ENCODE measurements at places on chromosomes 11 and 22. TPM values are rescaled to one million over a fixed set of nuclear protein-coding genes. Genes with fewer than 3 reads are reported as not detected.

The DNAJB7 gene
- polyA plus RNA-seq: 0.23 TPM

The APLNR gene
- polyA plus RNA-seq: not detected

The CALCB gene
- polyA plus RNA-seq: 0.38 TPM

GRCh38 chr11:26245046-26245445, 86.9 kb upstream of the ANO3 start:
- no peak for DNase-seq

The KCNJ4 gene
- not detected for polyA plus RNA-seq
